ENCODE measurements at places on chromosomes 11 and 22.

DNA sequence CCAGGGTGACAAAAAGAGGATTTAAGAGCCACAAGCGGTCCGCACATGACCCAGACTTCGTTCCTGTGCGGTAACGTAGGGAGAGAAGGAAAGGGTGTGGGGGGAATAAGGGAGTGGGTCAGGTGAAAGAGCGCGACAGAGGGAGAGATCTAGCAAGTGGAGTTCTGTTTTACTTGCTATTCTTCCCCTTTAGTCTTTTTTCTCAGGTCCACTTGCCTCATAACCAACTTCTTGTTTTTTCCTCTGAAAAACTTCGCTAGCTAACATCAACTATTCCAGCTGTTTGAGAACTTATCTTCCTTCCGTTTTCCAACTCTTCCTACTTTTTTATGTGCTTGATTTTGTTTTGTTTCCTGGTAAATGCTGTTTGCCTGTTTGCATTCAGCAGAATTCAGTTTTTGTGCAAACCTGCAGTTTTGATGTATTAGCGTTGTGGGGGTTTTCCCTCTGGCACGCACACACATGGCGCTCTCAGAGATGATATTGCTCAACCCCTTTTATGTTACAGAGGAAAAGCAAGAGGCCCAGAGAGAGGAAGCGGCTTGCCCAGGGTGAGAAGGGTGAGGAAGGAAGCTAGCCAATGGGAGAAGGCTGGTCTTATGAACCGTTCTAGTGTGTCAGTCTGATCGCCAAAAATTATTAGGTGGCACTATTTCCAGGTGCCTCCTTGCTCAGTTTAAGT is 592 bp upstream of the CTSC start:
- no peak for DNase-seq

GRCh38 chr11:2077061-2077802 is 62.0 kb downstream of the IGF2 start:
- DNase-seq, result no peak

DNA sequence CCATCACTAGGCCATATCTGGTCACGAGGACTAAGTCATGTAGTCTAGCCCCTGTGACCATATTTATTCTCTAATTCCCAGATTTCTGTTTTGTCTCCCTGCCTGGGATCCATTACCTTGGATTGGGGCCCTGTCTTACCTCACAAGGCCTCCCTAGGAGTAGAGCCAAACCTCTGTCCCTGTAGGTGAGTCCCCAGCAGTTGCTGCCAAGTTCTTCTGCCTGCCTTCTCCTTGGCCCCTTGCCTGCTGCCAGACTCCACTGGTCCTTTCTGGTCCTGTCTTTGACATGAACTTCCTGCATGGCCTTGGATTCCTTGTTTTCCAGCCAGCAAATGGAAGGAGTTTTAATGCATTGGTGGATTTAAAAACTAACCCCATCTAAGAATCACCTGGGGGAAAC is 35.6 kb upstream of the CADM1 start:
- DNase-seq, result no peak

GRCh38 chr22:37197451-37198257 is 9.6 kb upstream of the C1QTNF6 start:
- no peak for DNase-seq

- DNase-seq, result no peak
Measured at GRCh38 chr11:2763984-2764383, 64.2 kb upstream of the KCNQ1OT1 start.

DNA sequence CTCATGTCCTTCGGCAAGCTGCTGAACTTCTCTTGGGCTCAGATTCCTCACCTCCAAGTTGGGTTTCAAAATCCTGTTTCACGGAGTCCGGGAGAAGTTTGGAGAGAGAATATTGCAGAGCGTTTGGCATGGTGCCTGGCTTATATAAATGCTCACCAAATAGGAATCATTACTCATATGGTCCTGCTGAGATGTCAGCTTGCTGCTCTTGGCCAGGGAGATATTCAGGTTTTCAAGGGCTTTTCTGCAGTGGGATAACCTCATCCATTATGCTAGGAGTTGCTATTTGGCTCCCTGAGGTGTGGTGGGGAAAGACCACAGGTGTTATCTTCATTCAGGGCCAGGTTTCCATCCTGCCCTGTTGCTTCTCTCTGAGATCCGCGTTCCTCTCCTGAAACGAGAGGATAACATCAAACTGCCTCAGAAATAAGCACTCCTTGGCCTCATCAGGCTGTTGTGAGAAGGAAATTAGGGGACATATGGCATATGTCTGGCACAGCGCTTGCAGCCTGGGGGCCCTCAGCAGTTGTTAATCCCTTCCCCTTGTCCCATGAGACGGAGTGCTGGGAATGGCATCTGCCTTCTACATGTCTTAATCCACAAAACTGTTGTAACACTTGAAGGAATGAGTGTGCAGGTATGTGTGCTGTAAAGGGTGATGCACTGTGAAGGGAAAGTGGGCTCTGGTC is 29.9 kb upstream of the ACER3 start:
- DNase-seq, result peak; percentile 86

- DNase-seq, result no peak
Measured at GRCh38 chr11:102776454-102776853, 4.0 kb downstream of the MMP10 start.
